ENCODE measurements at places on chromosomes 3 and 15.
A peak's percentile ranks its signal among the peaks of the same experiment; 100 is the strongest.

DNA sequence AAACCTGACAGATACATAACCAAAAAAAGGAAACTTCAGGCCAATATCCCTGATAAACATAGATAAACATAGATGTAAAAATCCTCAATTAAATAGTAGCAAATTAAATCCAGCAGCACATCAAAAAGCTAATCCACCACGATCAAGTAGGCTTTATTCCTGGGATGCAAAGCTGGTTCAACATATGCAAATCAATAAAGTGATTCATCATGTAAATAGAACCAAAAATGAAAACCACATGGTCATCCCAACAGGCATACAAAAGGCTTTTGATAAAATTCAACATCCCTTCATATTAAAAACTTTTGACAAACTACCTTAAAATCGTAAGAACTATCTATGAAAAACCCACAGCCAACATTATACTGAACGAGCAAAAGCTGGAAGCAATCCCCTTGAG, 882.2 kb downstream of the NTRK3 start:
- no peak for DNase-seq

DNA sequence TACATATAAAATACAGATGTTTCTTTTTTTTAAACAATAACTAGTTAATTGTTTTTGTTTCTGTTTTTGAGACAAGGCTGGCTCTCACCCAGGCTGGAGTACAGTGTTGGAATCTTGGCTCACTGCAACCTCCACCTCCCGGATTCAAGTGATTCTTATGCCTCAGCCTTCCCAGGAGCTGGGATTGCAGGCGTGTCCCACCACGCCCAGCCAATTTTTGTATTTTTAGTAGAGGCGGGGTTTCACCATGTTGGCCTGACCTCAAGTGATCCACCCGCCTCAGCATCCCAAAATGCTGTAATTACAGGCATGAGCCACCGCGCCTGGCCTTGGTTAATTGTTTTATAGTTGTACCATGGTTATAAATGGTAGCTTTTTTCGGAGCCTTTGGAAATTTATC, 72.3 kb downstream of the PIAS1 start:
- DNase-seq, result no peak

- peak; percentile 57 for DNase-seq
Observed at GRCh38 chr3:69306239-69307185, 79.4 kb downstream of the FRMD4B start.

GRCh38 chr15:98493966-98494511, 154.3 kb upstream of the IGF1R start:
- no peak for DNase-seq

GRCh38 chr3:134625885-134626741, 24.7 kb downstream of the KY start:
- DNase-seq, result no peak

DNA sequence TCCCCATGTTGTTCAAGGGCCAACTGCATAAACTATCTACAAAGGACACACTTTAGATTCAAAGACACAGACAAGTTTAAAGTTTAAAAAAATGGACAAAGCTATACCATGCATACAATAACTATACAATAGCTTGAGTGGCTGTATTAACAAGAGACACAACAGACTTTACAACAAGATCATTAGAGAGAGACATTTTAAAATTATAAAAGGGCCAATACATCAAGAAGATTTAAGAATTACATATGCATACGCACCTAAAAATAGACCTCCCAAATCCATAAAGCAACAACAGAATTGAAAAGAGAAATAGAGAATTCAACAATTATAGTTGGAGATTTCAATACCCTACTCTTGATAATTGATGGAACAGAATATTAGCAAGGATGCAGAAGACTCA, 79.4 kb downstream of the XXYLT1 start:
- no peak for DNase-seq

DNA sequence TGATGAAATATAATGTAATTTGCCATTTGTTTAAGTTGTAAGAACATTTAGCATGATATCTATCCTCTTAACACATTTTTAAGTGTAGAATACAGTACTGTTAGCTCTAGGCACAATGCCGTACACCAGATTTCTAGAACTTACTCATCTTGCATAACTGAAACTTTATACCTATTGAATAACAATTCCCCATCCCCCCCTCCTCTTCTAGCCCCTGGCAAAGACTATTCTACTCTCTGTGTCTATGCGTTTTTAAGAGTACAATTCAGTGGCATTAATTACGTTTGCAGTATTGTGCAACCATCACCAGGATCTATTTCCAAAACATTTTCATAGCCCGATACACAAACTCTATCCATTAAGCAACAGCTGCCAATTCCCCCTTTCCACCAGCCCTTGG, 261.7 kb downstream of the PLOD2 start:
- no peak for DNase-seq

- DNase-seq, result no peak
Observed at GRCh38 chr3:77038930-77039605, 831 bp upstream of the ROBO2 start.

DNA sequence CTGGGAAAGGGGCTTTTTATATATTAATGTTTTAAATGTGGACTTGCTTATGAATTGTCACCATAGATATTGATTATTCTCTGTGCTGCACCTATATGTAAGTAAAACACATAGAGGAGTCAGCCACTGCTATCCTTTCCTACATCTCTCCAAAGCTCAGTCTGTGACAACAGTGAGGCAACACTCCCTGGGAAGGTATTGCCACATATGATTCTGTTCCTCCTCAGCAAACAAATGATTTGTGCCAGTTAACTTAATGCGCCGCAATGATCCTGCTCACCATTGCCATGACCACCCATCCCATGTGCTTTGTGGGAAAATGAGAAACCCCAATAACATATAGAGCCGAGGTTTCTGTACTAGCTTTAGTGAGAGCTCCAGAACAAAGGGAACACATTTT, 75.1 kb upstream of the FBN1 start:
- no peak for DNase-seq

DNA sequence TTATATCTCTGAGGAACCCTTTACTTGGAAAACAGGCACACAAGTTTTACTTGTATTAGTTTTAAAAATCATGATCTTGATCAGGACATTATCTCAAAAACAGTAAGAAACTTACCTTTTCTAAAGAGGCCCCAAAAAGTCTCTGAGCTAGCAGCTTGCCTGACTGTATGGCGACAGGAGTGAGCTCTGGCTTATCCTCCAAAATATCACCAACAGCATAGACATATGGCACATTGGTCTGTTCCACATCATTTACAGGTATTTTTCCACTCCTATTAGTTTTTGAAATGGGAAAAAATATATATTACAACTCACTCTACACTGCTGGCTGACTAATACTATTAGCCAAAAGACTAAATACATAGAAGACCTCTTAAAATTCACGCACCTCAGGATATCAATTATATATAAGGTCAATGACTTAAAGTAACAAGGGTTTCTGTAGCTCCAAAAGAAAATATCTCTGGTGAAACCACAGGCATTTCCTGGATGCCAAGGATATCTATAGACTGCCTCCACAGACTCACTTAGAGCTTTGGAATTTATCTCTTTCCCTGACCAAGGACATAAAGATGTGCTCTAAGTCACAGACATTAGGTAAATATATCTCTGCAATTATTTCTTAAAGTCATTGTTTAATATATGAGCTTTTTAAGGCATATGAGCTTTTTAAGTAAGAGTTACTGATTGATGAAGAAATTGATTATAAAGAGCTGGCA, 33.1 kb downstream of the TXNRD3 start:
- no peak for DNase-seq

DNA sequence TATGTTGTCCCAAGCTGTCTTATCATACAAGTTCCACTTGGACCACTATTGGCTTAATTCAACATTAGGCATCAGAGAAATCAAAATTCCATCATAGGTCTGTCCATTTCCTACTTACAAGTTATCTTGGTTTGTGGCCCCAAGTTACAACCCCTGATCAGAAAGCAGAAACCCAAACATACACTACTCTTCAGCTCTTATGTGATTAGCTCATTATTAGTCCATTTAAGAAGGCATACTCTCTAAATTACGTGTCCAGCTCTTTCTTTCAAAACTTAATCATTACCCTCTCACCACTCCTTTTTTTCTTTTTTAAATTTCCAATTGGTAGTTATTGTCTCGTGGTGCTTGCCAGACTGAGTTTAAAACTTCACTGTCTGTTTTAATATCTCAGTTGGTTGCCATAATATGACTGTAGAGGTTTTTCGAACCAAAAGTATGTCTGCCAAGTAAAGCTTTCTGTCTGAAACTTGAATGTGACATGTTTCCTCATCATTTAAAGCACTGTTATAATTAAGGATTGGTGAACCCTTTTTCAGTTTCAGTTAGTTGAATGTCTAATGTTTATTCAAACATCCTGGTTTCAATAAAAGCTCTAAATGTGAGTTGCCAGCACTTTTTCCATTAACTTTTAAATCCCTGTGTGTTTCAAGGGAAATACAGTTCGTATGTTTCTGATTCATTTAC, 150.3 kb downstream of the SAMMSON start:
- no peak for DNase-seq

- no peak for DNase-seq
Observed at GRCh38 chr3:28218071-28218916, 23.1 kb upstream of the CMC1 start.

DNA sequence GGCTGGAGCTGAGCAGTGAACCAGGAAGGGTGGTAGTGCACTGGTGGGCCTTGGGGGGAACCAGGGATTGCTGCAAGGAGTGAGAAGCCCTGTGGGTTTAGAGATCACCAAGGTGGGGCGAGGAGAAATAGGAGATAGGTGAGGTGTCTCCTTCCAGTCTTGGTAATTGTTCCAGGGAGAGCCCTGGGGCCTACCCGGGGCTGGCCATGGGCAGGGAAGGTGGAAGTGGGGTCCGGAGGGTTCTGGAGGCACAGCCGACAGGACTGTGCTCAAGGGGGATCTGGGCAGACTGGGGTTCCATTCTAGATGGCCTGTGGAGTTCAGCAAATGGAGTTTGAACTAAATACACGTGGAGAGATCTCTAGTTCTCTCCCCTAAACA, 4.5 kb downstream of the CHST13 start:
- DNase-seq, result no peak

DNA sequence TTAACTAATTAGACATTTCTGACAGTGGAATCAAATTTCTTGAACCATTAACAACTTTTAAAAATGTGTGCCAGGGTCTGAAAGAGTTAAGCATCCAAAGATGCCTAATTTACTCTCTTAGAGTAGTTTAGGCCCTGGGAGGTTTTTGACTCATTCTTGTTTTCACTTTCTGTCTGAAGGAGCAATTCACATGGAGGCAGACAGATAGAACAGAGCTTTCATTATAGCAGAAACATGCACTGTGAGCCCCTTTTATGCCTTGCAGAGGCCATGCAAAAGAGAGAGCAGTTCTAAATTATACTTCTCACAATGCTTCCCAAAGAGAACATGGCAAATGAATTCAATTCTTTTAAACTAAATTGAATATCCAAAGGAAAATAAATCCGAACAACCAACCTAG, 554.8 kb downstream of the MFSD1 start:
- no peak for DNase-seq

DNA sequence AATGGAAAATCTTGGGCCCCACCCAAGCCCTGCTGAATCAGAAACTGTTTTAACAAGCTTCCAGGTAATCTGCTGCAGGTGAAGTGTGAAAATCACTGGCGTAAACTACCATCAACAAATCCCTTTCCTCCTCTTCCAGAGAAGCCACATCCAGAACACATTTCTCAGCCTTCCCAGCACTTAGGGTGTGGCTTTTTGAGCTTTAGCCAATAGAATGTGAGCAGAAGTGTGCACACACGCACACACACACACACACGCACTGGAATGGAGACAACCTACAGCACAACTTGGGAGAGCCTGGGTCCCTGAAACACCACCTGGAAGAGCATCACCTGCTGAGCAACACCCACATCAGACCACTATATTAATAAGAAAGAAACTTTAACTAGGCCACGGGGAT, 98.6 kb downstream of the OSBPL10 start:
- DNase-seq, result no peak

DNA sequence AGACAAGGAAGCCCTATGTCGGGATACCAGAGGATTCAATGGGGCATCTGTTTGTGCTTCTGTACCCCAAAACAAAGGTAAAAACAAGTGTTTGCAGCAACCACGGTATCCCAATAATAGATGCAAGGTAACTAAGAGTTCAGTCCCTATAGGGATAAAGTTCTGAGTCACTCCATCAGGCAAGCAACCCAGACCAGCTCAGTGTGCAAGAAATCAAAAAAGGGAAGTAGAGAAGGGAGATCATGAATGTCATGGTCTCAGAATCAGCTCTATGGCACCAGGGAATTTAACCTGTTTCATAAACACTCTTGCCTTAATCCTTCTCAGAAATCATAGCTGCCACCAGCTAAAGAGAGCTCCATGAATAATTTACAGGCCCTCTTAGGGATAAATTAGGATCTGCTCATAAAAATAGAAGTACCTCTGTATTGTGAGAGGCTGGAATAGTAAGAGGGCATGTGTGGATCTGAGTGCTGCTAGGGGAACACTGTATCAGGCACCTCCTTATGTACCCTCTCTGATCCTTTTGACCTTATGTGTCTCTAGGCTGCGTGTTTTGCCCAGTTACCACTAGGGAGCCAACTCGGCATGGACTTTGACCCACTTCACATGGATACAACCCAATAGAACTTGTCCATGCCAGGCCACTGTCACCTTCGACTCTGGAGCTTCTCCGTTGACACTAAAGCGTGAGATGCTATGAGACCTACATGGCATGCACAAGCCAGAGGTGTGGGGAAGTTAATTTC, 754.6 kb downstream of the AGBL1 start:
- no peak for DNase-seq

- no peak for DNase-seq
Observed at GRCh38 chr3:188097791-188098190, 56.2 kb upstream of the LPP start.

GRCh38 chr3:48560648-48561018, 2.9 kb downstream of the UCN2 start:
- DNase-seq, result no peak

DNA sequence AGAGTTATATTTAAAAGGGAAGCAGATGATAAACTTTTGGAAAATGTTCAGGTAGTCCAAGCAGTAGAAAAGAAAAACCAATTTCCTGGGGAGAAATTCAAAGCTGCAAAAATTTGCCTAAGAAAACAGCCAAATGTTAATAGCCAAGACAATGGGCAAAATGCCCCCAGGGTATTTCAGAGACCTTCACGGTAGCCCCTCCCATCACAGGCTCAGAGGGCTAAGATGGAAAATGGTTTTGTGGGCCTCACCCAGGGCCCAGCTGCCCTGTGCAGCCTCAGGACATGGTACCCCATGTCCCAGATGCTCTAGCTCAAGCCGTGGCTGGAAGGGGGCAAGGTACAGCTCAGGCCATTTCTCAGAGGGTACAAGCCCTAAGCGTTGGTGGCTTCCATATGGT, 391.0 kb downstream of the ZIC4 start:
- DNase-seq, result no peak

GRCh38 chr3:175478301-175478700, 619.2 kb downstream of the NAALADL2 start:
- DNase-seq, result no peak

GRCh38 chr15:74128785-74129585, 1.4 kb upstream of the ISLR2 start:
- no peak for DNase-seq

GRCh38 chr15:47822048-47822447, 104.7 kb downstream of the SEMA6D start:
- DNase-seq, result no peak

DNA sequence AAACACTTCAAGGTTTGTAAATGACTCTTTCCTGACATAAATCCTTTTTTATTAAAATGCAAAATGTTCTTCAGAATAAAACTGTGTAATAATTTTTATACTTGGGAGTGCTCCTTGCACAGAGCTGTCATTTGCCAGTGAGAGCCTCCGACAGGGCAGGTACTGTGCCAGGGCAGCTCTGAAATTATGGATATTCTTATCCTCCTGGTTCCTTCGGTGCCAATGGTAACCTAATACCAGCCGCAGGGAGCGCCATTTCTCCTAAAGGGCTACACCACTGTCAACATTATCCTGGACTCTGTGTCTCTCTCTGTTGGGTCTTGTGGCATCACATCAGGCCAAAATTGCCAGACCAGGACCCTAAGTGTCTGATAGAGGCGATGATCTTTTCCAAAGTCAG, 33.0 kb downstream of the CHDH start:
- no peak for DNase-seq
